ENCODE measurements at places on chromosomes 3 and 15. TPM values are rescaled to one million over a fixed set of nuclear protein-coding genes. Genes with fewer than 3 reads are reported as not detected.

COL8A1 gene
- total RNA-seq, result 16.7 TPM

GOLGA6B gene
- not detected for total RNA-seq

GRCh38 chr15:95626501-95627361, 703.8 kb upstream of the NR2F2 start:
- no peak for DNase-seq

FBXO40 gene
- total RNA-seq, result 0.32 TPM

DNA sequence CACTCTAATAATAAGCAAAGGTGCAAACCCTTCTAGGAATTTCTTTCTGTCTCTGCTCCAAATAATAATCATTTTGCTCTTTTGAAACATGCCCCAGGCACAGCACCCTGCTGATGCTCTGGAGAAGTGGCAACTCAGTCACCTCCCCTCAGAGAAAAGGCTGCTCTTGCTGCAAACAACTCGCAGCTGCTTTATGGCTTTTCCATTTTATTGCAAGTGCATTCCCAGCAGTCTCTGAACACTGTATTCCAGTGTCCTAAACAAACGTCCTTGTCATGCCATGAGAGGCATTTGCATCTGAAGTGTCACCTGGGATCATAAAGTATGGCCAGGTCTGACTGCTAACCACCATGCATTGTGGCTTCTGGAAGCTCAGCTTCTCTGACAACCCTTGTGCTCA, 358.1 kb upstream of the TRIM42 start:
- no peak for DNase-seq

WDR82 gene
- total RNA-seq, result 46.1 TPM

GRCh38 chr3:196533260-196533681, 18.1 kb upstream of the SMCO1 start:
- DNase-seq, result no peak

DNA sequence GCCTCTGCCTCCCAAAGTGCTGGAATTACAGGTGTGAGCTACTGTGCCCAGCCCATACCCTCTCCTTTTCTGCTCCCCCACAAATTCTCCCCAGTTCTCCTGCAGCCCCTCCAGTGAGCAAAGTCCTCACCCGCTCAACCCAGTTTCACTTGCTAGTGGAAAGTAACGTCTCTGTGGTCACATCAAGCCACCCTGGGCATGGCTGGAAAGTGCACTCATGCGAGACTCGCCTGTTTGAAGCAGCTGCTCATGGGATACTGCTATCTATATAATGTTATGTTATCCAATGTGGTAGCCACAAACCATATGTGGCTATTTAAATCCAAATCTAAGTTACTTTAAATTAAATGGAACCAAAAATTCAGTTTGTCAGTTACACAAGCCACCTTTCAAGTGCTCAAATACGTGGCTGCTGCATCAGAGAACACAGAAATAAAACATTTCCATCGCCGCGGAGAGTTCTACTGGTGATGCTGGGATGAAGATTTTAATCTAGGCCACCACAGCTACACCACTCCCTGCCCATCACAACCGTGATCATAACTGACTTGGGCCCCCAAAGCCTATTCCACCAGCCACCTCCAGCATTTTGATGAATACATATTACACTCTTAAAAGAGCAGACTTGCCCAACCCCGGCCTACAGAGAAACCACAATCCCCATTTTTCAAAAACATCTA, 119.4 kb downstream of the LIPC start:
- DNase-seq, result no peak

GNB4 gene
- total RNA-seq, result 29.1 TPM

DNA sequence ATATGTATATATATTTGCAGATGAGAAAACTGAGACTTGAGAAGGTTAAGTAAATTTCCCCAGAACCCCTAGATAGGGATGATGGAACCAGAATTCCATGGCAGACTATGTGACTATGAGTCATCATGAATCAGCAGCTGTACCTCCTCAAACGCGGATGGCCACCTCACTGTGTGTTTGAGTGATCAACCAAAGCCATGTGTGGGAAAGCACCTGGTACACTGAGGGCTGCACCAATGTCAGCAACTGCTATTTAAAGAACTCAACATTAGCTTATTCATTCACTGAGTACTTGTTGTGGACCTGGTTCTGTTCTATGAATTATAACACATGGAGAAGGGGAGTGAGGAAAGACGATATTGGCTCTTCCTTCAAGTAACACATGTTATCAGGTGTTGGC, 377.0 kb downstream of the GAP43 start:
- no peak for DNase-seq

DNA sequence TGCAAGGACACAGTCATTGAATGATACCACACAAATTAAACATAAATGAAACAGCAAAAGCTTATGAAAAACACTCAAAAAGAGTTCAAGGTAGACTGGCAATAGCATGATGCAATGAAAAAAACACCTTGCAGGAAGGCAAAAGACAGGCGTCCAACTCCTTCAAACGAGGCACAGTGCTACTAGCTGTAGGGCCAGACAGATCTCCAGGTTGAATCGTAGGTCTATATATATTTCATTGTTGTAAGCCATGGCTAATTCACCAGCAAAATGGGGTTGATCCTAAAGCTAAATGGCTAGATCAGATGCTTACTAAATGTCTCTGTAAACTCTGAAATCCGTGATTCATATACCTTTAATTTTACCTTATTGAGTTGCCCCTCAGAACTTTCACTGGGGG, 94.2 kb downstream of the THRB start:
- DNase-seq, result no peak

- DNase-seq, result no peak
Measured at GRCh38 chr15:66876731-66877476, 174.9 kb downstream of the SMAD6 start.

DNA sequence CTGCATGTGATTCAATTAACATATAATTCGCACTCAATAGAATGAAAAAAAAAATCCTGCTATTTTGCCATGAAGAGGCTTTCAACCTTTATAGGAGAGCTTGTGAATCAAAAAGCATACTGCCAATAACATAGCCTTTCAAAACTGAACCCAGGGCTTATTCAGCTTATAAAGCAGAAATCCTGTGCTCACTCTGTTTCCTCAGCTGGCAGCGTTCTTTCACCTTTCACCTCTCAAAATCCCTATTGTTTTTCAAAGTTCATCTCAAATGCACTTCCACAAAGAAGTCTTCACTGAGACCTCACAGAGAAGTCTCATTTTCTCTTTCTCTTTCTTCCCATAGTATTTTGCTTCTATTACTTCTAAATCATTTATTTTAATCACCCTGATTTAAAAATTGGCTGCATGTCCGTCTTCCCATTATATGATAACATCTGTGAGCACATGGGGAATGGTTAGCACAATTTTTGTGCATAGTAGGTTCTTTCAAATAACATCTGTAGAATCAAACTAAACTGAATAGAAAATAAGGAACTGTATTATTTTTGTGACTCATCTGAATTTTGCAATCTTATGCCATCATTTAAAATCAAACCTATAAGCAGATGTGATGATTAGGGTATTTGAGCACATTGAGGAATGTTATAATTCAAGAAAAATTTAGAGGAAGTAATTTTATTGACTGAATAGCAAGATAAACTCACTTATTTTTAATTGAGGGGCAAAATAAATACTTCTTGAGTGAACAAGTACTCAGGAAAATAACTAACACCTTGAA, 373.4 kb downstream of the NLGN1 start:
- no peak for DNase-seq

DNA sequence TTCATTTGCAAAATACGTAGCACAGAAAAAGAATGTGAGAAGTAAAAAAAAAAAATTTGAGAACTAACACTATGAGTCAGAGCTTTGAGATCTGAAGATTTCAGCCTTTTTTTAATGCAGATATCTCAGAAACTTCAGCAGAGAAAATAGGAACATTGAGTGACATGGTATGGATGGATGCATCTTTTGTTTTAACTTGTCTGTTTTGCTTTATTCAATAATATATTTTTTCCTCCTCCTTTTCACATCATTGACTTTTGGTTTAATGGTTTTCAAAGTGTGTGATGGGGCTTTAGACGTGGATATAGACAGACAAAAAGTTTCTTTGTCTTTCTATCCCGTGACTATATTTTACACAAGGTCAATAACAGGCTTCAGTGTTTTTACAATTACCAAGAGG, 426.7 kb upstream of the FRG2C start:
- no peak for DNase-seq

EXD1 gene
- not detected for total RNA-seq

All from omental fat pad (tissue), 4 donors.